T1000 (cell line): ENCODE measurements at places on chromosomes 12 and 14.

DNA sequence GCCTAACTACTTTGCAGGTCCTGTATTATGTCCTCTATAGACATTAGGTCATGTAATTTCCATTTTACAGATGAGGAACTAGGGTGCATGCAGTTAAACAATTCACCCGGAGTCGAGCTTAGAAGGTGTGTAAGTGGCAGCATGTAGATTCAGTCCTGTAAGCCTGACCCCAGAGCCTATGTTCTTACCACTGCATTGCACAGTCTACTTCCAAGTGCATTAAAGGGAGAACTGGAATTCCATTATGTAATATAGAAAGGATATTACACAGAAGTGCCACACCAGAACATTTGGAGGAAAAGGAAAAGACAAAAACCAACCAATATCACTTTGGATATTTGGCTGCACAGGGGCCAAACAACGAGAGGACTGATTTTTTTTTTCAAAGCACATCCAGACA, 1.2 kb downstream of the GLT8D2 start:
- no peak for DNase-seq

- no peak for DNase-seq
These were observed 75.2 kb downstream of the LRRC74A start for GRCh38 chr14:76901171-76902055.

GRCh38 chr14:25247609-25248008, 197.7 kb upstream of the STXBP6 start:
- DNase-seq, result no peak

- DNase-seq, result no peak
These were observed 4.8 kb downstream of the MED6 start for GRCh38 chr14:70595443-70596185.

DNA sequence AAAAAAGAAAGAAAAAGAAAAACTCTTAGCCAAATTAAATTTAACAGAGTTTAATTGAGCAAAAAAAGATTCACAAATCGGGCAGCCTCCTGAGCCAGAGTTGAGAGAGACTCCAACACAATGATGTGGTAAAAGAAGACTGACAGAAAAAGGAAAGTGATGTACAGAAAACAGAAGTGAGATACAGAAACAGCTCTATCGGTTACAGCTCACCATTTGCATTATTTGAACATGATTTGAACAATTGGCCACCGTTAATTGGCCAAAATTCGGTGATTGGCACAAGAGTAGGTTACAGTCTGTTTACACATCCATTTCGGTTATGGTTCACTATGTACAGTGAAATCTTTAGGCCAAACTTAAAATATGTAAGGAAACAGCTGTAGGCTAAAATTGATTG, 117.7 kb downstream of the SPTSSA start:
- no peak for DNase-seq

GRCh38 chr12:107488666-107489065, 196.9 kb upstream of the PWP1 start:
- no peak for DNase-seq

DNA sequence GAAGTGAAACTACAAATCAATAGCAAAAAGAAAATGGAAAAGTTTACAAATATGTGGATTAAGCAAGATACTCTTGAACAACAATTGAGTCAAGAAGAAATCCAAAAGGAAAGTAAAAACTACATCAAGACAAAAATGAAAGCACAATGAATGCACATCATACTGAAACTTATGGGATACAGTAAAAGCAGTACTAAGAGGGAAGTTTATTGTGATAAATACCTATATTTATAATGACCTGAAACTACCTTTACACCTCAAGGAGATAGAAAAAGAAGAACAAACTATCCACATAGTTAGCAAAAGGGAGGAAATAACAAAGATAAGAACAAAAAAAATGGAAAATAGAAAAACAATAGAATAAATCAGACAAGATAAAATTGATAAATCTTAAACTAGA, 375.0 kb downstream of the TRHDE start:
- DNase-seq, result no peak

- no peak for DNase-seq
These were observed 40.8 kb downstream of the CCDC60 start for GRCh38 chr12:119375075-119375882.

- no peak for DNase-seq
These were observed 17.2 kb downstream of the WSCD2 start for GRCh38 chr12:108146035-108146893.

- no peak for DNase-seq
These were observed 310.9 kb upstream of the DIO3 start for GRCh38 chr14:101250336-101250947.

DNA sequence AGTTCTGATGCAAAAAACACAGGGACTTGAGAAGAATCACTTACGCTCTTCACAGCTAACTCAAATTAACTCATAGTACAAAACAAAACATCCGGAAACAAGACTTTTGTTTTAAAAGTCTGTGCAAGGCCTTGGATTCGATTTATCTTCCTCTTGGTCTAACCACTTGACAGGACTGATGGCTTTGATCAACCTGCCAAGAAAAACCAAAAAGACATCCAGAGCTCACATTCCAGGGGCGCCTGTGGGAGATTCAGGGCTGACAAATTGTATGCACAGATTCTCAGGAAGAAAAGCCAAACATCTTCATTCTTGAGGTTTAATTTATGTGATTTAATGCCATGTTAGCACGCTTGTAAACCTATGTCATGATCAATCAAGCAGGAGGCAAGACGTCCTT, 129.1 kb upstream of the TMCC3 start:
- DNase-seq, result no peak

GRCh38 chr14:75301666-75302325, 23.2 kb downstream of the FOS start:
- no peak for DNase-seq

GRCh38 chr12:54463484-54463883, 9.9 kb downstream of the GTSF1 start:
- DNase-seq, result no peak

DNA sequence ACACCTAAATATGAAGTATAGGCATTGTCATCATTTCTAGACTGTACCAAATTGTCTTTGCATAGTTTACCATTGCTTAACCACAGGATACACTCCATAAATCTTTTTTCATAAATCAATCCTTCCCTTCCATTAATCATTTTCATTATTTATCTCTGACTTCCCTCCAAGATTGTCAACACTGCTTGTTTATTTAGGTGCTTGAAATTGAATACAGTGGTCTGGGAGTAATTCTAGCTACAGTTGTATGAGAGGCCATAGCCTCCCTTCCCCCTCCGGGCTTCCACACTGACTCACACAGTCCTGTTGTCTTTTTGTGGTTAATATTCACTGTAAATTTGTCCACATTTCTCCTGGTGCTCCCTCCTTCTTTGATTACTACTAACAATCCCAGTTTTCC, 114.2 kb upstream of the ARID2 start:
- no peak for DNase-seq

DNA sequence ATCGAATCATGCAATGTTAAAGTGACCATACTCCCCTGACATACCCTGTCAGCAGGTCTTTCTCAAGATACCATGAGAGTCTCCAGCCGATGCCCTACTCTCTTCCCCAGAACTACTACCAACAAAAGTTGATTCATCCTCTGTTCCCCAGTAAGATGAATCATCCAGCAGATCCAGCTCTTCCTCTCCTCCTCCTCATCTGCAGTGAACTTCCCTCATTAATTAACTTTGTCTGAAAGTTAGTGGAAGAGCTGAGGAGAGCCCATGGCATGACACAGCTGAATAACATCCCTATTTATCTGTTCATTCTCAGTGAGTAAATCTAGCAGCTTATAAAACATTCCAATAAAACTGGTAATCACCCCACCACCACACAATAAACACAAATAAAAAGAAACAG, 213.4 kb downstream of the EGLN3 start:
- peak; percentile 51 for DNase-seq

GRCh38 chr12:131242741-131243496, 289.2 kb downstream of the ADGRD1 start:
- no peak for DNase-seq

DNA sequence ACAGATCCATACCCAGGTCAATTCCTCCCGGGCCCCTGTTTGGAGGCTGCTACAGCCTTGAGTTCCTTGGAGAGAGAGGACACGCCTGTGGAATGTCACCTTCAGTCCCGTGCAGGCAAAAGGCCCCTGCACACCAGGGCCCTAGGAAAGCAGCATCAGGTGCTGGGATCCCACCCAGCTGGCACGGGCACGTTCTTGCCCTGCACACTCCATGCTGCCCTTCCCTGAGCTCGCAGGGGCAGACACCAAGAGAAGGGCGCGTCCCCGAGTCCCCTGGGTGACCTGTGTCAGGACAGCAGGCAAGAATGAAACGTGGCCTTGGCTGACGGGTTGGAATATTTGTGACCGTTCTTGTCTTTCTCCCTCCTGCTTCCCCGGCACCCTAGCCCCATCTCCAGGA, 67.7 kb downstream of the TSPAN11 start:
- DNase-seq, result no peak

GRCh38 chr12:8069582-8069981, 3.4 kb upstream of the C3AR1 start:
- no peak for DNase-seq

- no peak for DNase-seq
These were observed 370.5 kb downstream of the RAD51B start for GRCh38 chr14:68190032-68190431.

- no peak for DNase-seq
These were observed 26.2 kb upstream of the GRIN2B start for GRCh38 chr12:14007639-14008038.

- DNase-seq, result no peak
These were observed 162.4 kb upstream of the DAAM1 start for GRCh38 chr14:59026081-59026480.

GRCh38 chr14:106210650-106211049, 684.3 kb downstream of the TMEM121 start:
- DNase-seq, result no peak

DNA sequence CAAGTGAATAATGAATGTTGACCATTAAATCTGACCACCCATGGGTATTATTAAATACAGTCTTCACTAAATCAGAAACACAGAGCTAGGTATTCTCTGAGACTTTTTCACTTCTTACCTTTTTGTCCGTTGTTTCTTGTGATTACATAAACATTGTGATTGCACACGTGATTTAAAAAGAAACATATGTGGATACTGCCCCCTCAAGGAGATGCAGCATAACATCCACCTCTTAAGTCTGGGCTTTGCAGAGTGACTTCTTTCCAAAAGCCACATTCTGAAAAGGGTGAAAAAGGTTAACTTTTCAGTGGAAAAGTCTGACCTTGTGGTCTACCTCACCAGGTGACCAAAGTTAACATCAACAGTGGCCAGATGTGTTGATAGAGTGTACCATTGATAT, 185.5 kb upstream of the FAR2 start:
- no peak for DNase-seq

DNA sequence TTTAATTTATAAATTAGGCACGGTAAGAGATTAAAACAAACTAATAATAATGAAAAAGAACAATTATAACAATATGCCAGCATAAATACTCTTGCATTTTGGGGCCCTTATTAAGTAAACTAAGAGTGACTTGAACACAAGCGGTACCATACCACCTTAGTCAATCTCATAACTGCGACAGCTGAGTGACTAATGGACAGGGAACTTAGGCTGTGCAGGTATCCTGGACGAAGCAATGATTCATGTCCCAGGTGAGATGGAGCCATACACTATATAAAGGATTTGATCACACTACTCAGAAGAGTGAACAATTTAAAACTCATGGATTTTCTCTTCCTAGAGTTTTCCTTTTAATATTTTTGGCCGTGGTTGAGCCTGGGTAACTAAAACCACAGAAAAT, 4.3 kb downstream of the KLRC4 start:
- no peak for DNase-seq

DNA sequence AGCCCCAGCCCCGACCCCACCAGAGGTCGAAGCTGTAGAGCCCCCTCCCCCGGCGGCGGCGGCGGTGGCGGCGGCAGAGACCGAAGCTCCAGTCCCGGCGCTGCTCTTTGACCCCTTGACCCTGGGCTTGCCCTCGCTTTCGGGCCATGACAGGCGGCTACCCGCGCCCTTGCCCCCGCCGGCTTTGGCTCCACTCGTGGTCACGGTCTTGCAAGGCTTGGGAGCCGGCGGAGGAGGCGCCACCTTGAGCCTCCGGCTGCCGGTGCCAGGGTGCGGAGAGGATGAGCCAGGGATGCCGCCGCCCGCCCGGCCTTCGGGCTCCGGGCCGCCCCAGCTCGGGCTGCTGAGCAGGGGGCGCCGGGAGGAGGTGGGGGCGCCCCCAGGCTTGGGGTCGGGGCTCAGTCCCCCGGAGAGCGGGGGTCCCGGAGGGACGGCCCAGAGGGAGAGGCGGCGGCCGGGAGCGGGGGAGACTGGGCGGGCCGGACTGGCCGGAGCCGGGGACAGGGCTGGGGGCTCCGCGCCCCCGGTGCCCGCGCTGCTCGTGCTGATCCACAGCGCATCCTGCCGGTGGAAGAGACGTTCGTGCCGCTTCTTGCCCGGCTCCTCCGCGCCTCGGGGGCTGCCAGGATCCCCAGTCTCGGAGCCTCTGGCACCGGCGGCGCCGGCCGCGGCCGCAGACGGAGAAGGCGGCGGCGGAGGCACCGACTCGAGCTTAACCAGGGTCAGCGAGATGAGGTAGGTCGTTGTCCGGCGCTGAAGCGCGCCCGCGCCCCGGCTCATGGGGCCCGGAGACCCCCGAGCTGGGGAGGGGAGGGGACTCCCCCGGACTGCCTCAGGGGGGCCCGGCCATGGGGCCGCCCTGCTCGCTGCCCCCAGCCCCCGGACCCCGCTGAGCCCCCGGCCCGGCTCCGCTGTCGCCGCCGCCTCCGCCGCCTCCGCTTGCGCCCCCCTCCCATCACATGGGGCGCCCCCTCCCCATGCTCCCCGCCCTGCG, 778 bp downstream of the AGAP2 start:
- DNase-seq, result peak; percentile 95

- no peak for DNase-seq
These were observed 47.1 kb downstream of the CCDC60 start for GRCh38 chr12:119381471-119382235.

- DNase-seq, result no peak
These were observed 122.8 kb downstream of the RASSF9 start for GRCh38 chr12:85713373-85713772.

DNA sequence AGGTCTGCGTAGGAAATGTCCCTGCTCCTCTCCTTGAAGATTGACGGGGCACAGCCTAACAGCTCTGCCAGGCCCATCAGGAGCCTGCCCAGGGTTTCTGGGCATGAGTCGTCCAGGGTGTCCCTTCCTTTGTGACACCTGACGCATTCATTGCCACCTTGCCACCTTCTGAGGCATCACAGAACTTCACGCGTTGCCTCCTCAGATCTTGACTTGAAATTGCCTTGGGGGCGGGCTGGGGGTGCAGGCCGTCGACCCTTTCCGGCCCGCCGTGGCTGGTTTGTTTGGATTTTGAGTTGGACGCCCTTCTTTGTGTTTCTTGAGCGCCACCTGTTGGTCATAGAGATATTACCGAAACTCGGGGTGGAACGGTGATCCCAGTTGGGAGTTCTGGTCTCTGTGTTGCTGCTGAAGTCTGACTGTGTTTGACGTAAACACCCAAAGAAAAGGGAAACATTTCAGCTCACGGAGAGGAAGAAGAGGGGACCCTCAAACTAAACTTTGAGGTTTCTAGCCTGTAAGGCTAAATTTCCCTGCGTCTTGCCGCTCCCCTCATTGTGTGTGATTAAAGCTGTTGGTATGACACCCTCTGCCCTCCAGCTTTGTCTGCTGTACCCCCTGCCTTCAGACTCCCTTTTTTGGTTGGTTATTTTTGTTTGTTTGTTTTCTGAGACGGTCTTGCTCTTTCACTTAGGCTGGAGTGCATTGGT, 44.6 kb downstream of the MLXIP start:
- peak; percentile 70 for DNase-seq
